ENCODE measurements at places on chromosomes 13 and 19. TPM values are rescaled to one million over a fixed set of nuclear protein-coding genes. Genes with fewer than 3 reads are reported as not detected.

SERP2 gene
- total RNA-seq = 9.6 TPM

SPACA4 gene
- total RNA-seq = not detected

ATP7B gene
- 11.5 TPM for total RNA-seq

ZNF497 gene
- 2.0 TPM for total RNA-seq

KLK14 gene
- 2.8 TPM for total RNA-seq

DKKL1 gene
- 0.89 TPM for total RNA-seq

ZNF296 gene
- 0.45 TPM for total RNA-seq

ZNF444 gene
- total RNA-seq = 32.5 TPM

GIPR gene
- total RNA-seq = 5.0 TPM

DNA sequence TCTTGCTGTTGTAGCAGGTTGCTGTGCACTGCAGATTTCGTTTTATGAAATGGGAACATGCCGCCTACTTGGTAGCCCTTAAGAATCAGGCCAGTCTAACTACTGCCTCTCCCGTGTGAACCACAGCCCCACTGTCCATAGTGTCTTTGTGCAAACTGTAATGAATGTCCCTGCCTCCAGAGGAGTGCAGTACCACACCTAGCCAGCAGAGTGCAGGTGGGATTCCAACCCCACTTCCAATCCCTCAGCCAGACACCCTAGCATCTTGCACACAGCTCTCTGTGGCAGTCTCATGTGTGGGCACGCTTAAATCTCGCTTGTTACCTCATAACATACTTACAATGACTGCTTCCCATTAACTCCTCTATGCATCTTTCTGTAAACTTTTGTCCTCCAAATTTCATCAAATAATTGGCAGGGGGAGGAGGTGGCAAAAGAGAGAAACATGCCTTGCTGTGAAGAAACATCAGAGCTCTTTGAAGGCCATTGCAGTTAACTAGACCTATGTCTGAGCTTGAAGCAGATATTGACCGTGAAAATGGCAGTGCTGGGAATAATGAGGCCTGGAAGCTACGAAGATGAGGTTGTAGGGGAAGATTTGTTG is 47.2 kb downstream of the ZAR1L start:
- no peak for DNase-seq

GRCh38 chr13:35219021-35219420 is 257.5 kb downstream of the MAB21L1 start:
- no peak for DNase-seq

- no peak for DNase-seq
Measured at GRCh38 chr19:35421362-35421761, 26.7 kb upstream of the FFAR2 start.

GRCh38 chr19:5436948-5437306 is 18.3 kb upstream of the ZNRF4 start:
- DNase-seq = no peak

GRCh38 chr13:35866801-35867200 is 264.4 kb downstream of the DCLK1 start:
- DNase-seq = no peak

GRCh38 chr19:14432791-14433553 is at the start of gene PKN1:
Gene PKN1, plus strand, starts transcription at chr19:14433306. Its CDS starts 216 bp downstream, at chr19:14433522.
- peak; percentile 78 for DNase-seq

GRCh38 chr13:39957868-39958677 is 302.6 kb downstream of the COG6 start:
- no peak for DNase-seq

GRCh38 chr13:112894423-112894672 is 74.7 kb upstream of the MCF2L start:
- no peak for DNase-seq

DNA sequence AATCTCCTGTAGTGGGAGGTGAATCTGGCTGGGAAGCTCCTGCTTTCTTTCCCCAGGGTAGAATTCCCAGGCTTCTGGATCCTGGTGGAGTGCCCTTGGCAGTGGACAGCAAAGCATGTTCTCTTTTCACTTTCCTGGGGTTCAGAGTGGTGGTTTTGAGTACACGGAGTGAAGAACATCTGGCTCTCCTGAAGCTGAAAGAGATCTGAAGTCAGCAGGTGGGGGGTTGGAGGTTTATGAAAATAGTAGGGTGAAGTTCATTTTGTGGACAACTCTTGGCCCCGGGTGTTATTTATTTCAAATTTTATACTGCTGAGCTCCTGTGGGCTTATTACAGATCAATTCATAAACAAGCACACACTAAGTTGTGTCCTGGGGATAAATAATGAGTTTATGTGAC is 497.3 kb downstream of the KLF5 start:
- DNase-seq = no peak

DNA sequence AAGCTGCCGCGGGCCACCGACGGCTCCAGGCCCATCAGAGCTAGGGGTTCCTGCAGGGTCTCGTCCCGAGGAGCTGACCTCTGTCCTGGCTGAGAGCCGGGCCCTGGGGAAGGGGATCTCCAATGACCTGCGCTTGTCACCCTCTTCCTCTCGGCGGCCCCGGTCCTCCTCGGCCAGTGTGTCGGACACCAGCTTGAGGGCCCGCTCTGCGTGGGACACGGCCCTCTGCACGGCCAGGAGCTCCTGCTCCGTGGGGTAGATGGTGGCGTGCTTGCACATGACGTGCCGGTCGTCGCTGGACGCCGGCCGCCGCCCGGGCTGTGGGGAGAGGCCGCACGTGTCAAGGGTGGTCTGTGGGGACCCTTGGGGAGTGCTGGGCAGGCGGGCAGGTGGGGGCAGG is 32.7 kb upstream of the MATK start:
- no peak for DNase-seq

DNA sequence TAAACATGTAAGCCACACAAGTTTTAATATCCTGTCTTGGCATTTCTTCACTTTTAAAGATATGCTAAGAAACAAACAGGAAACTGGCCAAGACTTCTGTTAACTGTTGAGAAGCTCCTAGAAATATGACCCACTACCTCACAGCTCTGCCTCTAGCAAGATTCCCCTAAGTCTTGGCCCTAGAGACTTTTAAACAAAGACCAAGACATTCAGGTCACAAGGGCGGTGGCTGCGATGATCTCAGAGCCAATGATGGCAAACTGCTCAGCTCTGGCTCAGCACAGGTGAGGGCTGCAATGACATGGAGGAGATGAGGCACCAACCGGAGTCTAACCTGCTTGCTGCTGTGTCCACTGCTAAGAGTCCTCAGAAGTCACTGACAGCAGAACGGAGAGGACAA is 114.8 kb downstream of the SUCLA2 start:
- DNase-seq = no peak

DNA sequence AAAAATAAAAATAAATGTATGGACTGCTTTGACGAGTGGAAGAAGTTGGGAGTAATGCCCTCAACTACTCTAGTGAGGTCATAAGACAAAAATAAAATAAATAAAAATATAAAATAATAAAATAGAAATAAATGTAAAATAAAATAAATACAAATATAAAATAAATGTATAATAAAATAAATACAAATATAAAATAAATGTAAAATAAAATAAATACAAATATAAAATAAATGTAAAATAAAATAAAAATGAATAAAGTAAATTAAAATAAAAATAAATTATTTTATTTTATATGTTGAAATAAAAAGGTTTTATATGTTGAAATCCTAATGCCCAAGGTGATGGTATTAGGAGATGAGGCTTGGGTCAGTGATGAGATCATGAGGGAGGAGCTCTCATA is 20.1 kb upstream of the IGSF23 start:
- no peak for DNase-seq

- no peak for DNase-seq
Measured at GRCh38 chr19:1858412-1859081, 4.8 kb downstream of the KLF16 start.

DNA sequence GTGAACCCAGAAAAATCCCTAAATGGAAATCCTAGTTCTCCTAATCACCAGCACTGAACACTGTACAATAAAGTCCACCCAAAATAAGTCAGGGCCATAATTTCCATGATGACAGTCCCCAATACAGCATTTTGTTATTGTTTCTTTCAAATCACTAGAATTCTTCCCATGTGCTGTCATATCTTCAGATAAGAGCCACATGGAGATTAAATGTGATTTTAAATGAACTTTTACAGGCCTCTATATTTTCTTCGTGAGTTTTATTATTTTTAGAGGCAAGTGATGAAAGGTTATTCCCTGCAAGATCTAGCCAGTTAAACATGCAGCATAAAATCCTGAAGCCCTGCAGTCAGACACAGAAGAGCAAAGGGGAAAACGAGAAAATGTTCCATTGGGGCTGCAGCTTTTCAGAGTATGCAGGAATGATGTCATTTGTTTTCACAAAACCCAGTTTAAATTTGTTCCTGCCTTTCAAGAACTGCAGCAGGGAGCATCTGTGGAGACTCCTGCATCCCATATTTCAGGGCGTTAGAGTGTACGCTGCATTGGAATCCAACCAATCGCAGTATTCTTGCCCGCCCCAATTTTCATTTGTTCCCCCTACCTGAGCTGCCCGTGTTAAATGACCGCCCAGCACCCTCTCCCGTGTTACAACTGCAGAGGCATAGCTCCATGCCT is 167.2 kb upstream of the KLF12 start:
- no peak for DNase-seq

DNA sequence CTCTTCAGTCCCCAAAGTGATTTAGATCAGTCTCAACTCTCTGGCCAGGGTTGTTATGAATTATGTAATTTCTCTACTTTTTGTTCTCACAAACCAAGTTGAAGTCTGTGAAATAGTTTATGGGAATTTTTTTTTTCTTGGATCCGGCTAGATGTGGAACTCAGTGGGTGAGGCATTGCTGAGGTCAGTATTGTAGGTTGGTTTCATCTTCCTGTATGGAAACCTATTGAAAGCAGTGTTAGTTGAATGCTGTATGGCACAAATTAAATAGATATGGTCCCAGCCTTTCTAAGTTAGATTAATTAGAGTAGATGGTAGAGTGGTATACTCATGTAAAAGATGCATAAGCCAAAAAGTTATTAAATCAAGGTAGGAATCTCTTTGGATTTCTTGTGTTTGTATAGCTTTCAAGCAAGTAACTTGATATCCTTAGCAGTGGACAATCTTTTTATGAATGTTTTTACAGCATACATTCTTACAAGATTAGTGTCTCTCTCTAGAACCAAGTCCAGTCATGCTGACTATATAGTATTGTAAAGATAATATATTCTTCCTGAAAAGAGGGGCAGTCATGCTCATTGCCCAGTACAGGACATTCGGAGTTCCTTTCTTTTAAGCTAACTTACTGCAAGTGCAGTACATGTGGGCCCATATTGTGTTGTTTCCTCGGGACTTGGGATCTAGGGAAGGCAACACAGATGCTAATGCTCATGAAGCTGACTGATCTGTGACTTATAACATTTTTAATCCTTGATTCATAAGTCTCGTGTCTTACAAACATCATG is 2541.1 kb downstream of the PCDH9 start:
- no peak for DNase-seq

DNA sequence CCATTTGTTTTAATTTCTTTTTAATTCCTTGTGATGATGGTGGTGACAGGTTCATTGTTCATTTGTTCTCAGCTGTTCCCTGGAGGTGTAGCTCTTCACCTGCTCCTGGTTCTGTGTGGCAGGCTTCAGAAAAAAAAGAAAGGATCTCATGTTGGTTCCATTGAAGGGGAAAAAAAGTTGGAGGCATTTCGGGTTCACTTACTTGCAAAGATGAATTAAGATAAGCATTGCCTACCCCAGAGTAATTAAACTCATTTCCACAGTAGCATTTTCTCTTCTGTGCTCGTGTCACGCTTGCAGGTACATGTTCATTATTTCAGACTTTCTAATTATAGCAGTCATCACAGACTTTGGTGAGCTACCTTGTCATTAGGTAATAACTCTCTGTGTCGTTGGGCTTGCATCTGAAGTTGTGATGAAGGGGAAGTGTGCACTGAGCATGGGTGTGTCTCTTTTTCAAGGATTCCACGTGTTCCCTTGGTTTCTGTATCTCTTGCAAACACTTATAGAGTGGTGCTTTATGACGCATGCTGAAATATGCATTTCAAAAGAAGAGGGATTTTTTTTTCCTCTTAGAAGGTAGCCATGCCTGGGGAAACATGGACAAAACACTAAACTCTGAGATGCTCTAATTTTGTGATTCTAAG is 69.1 kb downstream of the MTUS2 start:
- no peak for DNase-seq
